ENCODE measurements at places on chromosomes 3 and 15.
A peak's percentile ranks its signal among the peaks of the same experiment; 100 is the strongest.

GRCh38 chr3:24067483-24067882, 122.4 kb downstream of the NR1D2 start:
- DNase-seq, result no peak

GRCh38 chr15:67510597-67511190, 10.2 kb upstream of the C15orf61 start:
- DNase-seq, result no peak

GRCh38 chr3:107561980-107562379, 39.2 kb downstream of the BBX start:
- no peak for DNase-seq

DNA sequence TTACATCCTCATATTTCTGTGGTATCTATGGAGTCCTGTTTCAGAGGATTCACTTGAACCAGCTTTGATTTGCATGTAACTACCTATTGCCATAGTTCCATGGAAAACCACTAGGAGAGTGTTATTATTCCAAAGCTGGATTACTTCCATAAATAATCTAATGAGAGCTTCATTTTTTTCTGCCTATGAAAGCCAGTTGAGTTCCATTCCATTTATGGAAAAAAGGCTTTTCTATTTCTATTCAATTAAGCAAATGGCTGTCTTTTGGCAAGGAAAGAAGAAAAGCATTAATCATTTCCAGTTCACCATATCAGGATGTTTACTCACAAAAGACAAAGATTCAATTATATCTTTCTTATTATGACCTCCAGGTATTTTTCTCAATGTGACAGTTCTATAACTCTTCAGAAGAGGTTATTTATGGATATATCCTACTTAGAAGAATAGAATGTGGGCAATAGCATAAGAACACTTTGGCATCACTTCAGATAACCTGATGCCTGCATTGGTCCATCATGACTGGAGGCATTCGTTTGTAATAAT, 259.9 kb upstream of the ZPLD1 start:
- no peak for DNase-seq

DNA sequence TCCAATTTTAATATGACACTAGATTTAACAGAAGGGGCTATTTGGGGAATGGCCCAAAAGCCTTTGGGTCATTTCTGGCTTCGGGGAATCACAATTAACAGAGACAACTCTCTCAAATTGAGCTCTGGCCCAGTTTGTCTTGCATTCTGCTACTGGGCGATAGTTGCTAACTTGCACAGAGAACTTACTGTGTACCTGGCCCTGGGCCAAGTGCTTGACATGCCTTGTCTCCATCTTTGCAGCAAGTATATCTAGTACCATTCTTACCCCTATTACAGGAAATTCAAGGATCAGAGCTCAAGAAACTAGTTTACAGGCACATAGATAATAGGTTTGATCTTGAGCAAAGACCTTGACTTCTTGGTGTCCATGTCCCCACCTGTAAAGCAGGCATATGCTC, 175.7 kb downstream of the TMEM108 start:
- no peak for DNase-seq

DNA sequence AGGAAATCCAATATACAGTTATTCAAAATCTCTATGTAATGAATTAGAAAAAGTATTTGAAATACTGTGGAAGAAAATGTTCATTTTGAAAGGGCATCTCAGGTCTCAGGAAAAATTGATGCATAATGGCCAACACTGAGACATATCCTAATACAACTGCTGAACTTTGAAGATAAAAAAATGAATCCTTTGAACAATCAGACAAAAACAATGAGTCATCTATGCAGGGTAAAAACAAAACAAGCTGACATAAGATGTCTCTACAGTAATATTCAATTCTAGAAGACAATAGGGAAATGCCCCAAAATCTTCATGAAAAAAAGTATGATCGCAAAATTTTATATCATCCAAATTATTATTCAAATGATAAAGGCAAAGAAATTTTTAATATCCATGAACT, 34.0 kb upstream of the ZNF280D start:
- no peak for DNase-seq

DNA sequence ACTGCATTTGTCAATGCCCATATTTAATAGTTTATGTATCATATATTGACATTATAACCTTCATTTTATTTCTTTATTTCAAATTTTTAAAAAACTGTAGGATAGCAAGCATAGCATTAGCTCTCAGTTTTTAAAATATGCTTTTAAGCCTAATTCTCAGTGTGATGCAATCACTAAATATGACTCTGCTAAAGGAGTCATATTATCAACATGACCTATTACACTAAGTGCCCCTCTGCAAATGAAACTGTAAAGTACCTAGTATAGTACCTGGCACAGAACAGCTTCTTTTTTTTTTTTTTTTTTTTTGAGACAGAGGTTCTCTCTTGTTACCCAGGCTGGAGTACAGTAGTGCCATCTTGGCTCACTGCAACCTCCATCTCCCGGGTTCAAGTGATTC, 179.4 kb upstream of the CGNL1 start:
- no peak for DNase-seq

DNA sequence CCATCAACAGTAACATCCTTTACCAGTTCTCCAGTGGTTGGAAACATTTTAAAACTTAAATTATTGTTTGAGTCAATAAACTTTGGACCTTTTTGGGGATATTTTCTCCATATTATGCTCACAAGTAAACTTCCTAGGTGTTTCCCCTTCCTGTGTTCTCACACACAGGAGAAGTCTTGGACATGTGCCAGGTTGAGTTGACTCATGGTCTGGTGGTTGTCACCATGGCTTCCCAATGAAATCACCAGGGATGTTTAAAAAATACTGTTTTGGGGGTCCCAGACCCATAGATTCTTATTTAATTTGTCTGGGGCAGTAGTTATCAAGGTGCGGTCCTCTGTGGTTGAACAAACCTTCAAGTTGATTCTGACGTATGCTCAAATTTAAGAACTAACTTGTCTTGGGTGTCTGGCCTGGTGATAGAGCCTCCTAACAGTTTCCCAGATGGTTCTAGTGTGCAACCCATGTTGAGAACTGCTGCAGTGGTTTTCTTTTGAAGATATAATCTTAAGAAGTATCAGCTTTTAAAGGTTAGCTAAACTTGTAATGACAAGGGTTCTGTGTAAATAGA, 291.8 kb downstream of the EDEM1 start:
- DNase-seq, result peak; percentile 4

GRCh38 chr15:101647251-101647650, 4.9 kb downstream of the TM2D3 start:
- no peak for DNase-seq

DNA sequence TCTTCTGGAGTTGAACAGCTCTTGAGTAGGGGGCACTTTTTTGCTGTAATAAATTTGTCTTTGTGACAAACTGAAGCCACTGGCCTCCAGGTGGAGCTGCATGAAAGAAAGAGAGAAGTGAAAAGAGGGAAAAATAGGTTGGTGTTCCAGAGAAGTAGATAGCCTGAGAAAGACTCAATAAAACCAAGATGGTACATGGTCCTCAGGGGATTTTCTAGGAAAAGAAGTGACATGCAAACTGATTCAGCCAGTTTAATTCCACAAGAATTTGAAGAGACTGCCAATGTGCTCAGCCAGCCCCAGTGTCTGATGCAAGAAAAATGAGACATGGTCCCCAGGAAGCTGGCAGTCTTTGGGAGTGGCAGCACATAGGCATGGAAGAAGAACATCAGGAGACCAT, 152.7 kb downstream of the CD47 start:
- no peak for DNase-seq
